Fibroblast of the aortic adventitia (primary cell): ENCODE measurements at places on chromosomes 11 and 22. TPM values are rescaled to one million over a fixed set of nuclear protein-coding genes. Genes with fewer than 3 reads are reported as not detected.

- no peak for DNase-seq
Observed at GRCh38 chr11:66580803-66581202, 12.1 kb downstream of the CCDC87 start.

DNA sequence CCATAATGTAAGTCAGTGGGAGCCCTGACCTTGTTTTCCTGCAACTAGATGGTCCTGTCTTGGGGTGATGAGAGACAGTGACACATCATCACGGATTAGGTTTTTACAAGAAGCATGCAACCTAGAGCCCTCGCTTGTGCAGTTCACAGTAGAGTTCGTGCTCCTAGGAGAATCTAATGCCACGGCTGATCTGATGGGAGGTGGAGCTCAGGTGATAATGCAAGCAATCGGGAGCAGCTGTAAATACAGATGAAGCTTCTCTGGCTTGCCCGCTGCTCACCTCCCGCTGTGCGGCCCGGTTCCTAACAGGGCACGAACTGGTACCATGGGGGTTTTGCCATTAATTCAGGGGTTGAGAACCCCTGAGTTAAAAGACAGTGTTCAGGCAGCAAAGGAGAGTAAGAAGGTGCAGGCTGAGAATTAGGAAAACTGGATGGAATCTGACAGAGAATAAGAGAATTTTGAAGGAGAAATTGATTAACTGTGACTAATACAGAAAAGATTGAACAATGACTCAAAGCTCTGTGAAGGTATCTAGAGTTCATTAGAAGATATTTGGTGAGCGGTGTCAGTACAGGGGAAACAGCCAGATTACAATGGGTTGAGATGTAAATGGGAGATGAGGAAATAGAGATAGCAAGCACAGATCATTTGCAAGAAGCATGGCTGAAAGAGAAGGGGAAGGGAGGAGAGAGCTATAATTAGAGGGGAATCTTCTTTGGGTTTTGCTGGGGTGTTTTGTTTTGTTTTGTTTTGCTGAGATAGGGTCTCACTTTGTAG is 21.0 kb downstream of the WEE1 start:
- DNase-seq, result no peak

GRCh38 chr11:101115671-101116160 is 13.9 kb downstream of the PGR start:
- DNase-seq, result no peak

GRCh38 chr11:3165152-3165705 is at the start of gene OSBPL5:
Gene OSBPL5, minus strand, starts transcription at chr11:3165310. Its CDS starts 36,162 bp downstream, at chr11:3129148.
- DNase-seq, result peak; percentile 51

OR52A1 gene
- not detected in 2 replicates for total RNA-seq

GRCh38 chr11:61328351-61328750 is 4.6 kb downstream of the DDB1 start:
- no peak for DNase-seq

NAV2 gene
- 6.5 and 44.6 TPM in 2 replicates for total RNA-seq

- no peak for DNase-seq
Observed at GRCh38 chr22:23240639-23241389, 60.5 kb downstream of the BCR start.
